ENCODE measurements at places on chromosomes 7 and 10.

- DNase-seq: no peak
These were observed 111.2 kb downstream of the SEM1 start for GRCh38 chr7:96598421-96598820.

DNA sequence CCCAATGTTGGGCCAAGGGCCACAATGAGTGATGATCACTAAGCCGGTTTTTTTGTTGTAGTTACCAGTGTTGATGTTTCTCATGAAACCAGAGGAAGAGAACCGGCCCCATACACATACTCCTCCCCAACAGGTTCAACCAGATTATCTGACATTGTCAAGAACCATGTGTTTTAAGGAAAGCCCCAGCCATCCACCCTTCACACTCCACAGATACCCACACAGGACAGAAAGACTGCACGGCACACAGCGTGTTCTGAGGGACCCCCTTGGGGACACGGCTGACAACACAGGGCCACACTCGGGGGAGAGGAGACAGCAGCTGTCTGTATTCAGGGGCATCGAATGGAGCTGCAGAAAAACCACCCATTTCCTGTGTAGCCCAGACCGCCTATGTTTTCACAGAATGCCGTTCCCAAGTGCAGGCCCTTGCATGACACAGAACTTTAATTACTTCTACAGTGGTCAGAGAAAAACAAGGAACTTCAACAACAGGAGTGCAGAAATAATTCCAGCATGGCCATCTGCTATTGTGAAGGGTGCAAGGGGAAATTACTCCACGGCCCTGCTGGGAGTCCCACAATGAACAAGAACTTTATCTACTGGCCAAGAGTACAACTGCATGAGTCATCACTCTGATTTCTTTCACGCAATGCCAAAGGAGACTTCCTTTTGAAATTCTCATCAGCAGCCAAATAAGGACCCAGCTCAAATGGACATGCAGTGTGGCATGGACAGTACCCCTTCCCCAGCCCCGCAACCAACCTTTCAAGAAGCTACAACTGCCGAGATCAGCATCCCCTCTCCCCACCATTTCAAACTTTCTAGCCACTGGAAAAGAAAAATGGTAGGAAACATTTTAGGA lies 2.3 kb downstream of the KLF6 start:
- peak; percentile 41 for DNase-seq

DNA sequence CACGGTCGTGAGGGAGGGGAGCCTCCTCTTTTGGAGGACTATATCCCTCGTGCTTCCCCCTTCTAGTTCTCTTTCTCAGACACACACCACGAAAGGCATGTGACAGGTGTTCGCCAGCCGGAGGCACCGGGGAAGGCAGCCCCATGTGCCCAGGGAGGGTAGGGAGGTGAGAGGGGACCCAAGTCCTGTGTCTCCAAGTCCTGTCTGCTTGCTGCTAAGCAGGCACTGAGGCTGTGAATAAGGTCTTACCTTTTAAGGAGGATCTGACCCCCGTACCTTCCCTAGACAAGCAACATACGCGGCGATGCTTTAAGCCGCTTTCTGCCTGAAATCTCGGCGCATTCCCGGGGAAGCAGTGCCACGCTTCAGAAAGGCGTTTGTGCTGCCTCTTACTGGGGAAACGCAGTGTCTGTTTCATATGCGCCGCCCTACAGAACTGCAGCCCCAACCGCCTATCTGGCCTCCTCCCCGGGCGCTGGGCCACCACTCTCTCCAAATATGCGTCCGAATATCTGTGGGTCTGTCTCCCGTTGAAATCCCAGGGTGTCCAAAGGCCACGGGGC lies 770 bp downstream of the PLXNA4 start:
- peak; percentile 20 for DNase-seq

GRCh38 chr10:111458256-111458655 lies 381.4 kb downstream of the ADRA2A start:
- no peak for DNase-seq

DNA sequence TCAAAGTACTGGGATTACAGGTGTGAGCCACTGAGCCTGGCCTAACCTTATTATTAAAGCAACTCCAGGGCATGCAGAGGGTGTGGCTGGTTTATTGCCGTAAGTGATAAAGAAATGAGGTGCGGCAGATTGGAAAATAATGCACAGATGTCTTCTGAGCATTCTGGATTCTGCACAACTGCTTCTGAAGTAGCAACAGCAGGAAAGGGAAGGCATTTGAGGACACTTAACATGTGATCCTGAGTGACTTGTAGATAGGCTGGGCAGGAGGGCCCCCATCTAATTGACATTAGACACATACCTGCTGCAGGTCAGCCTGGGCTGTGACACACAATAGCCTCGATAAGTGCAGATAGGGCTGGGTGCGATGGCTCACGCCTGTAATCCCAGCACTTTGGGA lies 5.6 kb downstream of the RHBDD2 start:
- no peak for DNase-seq

GRCh38 chr7:23458044-23458443 lies 12.2 kb downstream of the IGF2BP3 start:
- DNase-seq: no peak

DNA sequence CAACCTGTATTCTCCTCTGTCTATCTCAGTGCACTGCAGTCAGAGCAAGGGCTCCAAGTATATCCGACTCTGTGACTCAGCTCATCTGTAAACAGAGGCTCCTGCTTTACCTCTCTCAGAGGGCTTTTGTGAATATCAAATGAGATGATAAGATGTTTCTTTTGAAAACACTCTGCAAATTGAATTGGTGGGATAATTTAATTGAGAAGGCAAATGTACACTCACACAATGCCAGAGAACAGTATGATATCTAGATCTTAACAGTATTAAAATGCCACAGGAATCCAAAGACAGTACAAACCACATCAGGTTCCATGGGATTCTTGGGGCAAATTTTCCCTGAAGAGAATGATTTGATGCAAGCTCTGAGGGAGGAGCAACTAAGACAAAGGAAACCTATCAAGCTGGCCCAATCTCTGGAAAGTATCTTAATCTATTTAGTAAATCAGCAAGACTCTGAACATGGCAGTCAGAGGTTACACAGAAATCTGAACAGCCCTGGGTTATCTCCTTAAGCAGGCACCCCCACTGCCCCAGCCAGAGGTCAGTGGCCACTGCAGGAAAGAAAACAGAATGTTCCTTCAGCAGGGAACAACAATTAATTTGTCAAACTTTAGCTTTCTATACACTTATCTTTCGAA lies 45.9 kb downstream of the DOCK4 start:
- DNase-seq: no peak

DNA sequence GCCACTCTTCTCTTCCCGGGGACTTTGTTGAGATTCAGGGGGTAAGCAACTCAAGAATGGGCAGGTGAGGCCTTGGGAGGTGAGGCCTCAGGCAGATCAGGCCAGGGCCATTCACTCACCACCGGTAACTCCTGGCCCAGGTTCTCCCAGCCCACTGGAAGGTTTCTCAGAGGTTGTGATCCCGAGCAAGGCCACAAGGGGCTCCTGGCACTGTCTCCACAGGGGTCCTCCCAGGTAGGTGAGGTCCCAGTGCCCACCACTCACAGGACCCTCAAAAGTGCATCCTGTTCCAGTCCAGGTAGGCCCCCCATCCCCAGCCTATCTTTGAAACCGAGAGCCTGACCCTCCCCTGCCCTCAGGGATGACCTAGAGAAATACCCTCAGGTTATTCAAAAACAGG lies 236.1 kb downstream of the BUB3 start:
- no peak for DNase-seq

DNA sequence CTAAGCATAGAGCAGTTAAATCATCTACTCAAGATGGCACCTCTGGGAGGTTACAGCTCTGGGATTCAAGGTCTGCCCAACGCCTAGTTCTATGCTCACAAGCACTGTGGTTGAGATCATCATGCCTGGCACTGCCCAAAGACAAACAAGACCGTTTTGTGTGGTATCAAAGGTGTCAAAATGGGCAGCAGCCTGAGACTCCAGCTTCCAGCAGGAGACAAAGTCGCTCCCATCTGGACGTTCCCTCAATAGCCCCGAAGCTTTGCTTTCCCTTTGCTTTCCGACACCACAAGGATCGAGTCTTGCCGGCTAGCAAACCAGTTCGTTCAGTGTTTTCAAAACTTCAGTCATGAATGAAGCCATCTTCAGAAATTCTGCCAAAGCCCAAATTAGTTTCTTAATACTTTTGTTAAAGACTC lies 5.1 kb downstream of the HABP2 start:
- no peak for DNase-seq

DNA sequence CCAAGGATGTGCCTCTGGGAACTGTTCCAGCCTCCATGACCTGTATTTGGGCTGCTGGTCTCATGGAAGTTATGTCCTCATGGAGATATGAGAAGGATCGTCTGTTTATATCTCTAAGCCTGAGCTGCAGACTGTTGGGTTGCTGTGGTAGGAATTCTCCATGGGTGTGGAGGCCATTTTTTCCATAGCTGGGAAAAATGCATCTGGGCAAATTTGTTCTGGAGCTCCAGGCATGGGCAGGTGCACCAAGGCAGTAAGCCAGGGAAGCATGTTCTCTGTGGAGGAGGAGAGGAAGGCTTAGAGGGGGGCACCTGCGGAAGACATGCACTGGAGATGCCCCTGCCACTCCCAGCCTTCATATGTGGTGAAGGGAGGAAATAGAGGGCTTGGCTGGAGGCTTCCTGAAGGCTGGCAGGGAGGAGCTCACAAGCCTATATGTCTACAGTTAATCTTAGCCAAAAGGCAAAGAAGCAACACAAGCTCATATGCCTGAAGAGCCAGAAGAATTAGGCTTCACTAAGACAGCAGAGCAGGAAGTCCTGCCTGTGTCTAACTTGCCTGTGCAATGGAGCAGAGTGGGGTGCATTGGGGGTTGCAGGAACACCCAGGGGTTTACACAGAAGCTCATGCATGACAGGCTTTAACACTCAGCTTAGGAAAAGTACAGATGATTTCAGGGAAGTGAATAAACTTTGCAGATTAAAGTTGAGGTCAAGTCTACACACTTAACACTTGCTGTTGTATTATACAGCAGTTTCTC lies 35.1 kb upstream of the CXCL12 start:
- no peak for DNase-seq

DNA sequence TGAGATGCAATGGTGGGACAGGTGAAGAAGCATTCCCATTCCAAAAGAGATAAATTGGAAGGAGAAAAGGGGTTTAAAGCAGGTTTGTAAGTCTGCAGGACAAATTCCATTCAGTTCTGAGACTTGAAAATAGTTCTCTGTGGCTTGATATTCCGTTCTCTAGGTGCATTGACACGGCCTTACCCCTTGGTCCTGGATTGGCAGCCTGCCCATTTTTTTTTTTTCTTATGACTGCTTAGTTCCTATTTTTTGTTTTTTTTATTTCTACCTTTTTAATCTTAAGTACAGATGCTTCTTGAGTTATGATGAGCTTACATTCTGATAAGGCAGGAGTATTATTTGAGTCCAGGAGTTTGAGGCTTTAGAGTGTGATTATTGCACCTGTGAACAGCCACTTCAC lies 70.6 kb downstream of the MLLT10 start:
- DNase-seq: no peak

DNA sequence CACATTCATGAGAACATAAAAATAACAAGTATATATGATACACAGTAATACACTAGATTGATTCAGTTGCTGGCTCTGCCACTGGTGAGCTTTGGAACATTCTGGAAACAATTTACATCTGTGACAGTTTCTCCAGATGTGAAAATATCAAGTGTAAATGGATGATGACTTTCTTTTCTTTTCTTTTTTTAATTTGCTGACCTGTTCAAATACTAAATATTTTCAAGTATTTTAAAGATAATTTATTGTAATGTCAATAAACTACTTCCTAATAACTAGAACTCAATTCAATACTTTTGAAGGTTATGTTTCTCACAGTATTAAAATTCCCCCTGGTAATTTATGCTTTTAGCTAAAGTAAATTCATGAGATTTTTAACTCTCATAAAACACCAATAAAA lies 180.3 kb downstream of the CRPPA start:
- DNase-seq: no peak

DNA sequence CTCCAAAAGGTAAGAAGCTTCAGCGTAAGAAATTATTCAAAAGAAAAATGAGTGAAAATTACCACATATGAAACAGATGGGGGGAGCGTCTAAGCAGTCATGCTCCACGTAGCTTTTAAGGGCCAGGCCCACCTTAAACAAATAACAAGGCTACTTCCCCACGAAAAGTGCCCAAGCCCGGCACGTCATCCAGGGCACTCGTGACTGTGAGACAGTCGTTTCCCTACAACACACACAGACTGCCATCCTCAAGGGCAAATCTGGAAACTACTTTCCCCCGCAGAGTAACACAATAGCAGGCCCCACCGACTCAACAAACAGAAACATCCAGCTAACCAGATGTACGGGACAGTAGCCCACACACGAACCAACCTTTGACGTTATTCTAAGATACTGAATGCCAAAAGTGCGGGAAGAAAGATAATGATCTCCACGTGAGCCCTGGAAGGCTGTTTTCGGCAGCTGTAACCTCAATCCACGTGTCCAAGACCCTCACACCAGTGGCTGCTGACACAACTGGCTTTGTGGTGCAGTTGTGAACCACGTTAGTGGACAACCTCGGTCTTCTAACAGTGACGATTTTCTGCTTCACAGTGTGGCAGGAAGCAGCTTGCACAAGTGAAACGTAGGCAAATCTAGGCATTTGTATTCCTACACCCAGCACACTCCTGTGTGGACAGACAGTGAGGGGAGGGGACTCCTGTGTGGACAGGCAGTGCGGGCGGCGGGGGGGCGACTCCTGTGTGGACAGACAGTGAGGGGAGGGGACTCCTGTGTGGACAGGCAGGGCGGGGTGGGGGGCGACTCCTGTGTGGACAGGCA lies 251.7 kb downstream of the ZMYND11 start:
- no peak for DNase-seq

GRCh38 chr10:50470345-50470744 lies 153.4 kb downstream of the SGMS1 start:
- no peak for DNase-seq

DNA sequence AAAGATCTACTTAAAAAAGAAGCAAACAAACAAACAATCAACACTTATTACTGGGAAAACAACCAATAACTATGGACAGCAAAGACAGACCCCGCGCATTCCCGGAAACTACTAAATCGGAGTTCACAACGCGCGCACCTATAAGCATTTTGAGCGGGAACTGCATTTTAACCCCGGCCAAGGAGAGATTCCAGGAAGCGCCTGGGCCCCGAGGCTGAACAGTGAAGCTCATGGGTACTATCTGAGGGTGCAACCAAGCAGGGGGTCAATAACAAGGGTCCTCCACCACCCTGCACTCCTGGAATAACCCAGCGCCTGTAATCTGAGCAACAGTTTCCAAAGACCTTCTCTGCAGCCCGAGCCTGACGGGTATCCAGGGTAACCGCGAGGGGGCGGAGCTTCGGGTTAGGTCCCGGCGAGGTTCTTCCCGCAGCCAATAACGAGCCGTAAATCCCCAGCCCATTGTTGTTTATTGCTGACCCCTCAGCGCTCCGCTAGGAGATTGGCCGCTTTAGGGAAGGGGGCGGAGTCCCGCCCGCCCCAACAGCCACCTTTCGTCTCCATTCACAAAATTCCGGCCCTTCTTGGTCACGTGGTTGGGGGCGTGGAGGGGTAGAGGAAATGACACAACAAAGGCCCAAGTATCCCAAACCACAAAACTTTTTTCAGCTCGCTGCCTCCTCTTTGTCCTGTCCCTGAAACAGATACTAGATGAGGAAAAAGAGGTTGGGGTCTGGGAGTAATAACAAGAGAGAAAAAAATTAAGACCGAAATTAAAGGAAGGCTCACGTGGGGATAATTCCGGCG lies 1.7 kb upstream of the ETV1 start:
- DNase-seq: peak; percentile 80

GRCh38 chr10:112311481-112311880 lies 28.3 kb downstream of the TECTB start:
- no peak for DNase-seq

Data from activated CD4-positive, alpha-beta T cell treated with anti-CD3 and anti-CD28 coated beads, Interleukin-2, amount 50 U/mL, for 48 hours (primary cell).